Cardiac ventricle fibroblast (primary cell): ENCODE measurements at places on chromosomes 16 and 17. TPM values are rescaled to one million over a fixed set of nuclear protein-coding genes. Genes with fewer than 3 reads are reported as not detected.

Gene PPP1R27
- not detected in 2 replicates for total RNA-seq

Gene NPW
- total RNA-seq, result 2.9 and 6.9 TPM in 2 replicates

Gene TMEM238L
- not detected in 2 replicates for total RNA-seq

Gene UMOD
- not detected in 2 replicates for total RNA-seq

Gene TUFM
- 116 and 129 TPM in 2 replicates for total RNA-seq

Gene KRT33B
- total RNA-seq, result not detected in 2 replicates

Gene MYH2
- total RNA-seq, result not detected in 2 replicates

Gene DHRS7B
- total RNA-seq, result 21.0 and 33.7 TPM in 2 replicates

Gene GID4
- total RNA-seq, result 10.3 and 10.9 TPM in 2 replicates

Gene ELOB
- 671 and 1,192 TPM in 2 replicates for total RNA-seq

Gene CDH11
- 563 and 991 TPM in 2 replicates for total RNA-seq

Gene UNKL
- 18.3 and 25.6 TPM in 2 replicates for total RNA-seq

Gene SAMD14
- total RNA-seq, result 1.1 and 1.5 TPM in 2 replicates

Gene LAT
- 0.56 and 0.93 TPM in 2 replicates for total RNA-seq

Gene CLDN7
- total RNA-seq, result 2.0 TPM in 1 of 2 replicates, not detected in the other

Gene TEDC2
- total RNA-seq, result 1.4 and 2.1 TPM in 2 replicates

Gene PRDM7
- total RNA-seq, result not detected in 2 replicates

Gene HELZ
- total RNA-seq, result 22.4 and 28.5 TPM in 2 replicates
